Stimulated activated CD4-positive, alpha-beta T cell treated with anti-CD3 and anti-CD28 coated beads, Interleukin-2, amount 100 ng/mL, for 24 hours (primary cell): ENCODE measurements at places on chromosomes 2 and 18.

DNA sequence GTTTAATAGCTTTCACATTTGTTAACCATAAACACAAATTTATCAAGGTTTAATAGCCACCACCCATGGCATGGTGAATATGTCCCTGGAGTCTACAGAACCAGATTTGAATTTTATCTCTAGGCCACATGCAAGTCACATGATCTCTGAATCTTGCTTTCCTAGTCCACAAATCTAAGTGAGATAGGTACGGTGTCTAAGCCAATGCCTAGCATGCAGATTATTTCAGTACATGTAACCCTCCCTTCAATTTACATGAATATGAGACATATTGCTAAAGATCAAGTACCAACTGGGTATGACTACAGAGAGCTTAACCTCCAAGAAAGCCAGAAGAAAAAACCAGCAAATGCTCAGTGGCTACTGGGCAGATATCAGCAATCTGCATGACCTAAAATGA, 10.0 kb downstream of the ZNF24 start:
- DNase-seq, result no peak

- DNase-seq, result no peak
Measured at GRCh38 chr2:239087046-239087710, 239.3 kb downstream of the TWIST2 start.

DNA sequence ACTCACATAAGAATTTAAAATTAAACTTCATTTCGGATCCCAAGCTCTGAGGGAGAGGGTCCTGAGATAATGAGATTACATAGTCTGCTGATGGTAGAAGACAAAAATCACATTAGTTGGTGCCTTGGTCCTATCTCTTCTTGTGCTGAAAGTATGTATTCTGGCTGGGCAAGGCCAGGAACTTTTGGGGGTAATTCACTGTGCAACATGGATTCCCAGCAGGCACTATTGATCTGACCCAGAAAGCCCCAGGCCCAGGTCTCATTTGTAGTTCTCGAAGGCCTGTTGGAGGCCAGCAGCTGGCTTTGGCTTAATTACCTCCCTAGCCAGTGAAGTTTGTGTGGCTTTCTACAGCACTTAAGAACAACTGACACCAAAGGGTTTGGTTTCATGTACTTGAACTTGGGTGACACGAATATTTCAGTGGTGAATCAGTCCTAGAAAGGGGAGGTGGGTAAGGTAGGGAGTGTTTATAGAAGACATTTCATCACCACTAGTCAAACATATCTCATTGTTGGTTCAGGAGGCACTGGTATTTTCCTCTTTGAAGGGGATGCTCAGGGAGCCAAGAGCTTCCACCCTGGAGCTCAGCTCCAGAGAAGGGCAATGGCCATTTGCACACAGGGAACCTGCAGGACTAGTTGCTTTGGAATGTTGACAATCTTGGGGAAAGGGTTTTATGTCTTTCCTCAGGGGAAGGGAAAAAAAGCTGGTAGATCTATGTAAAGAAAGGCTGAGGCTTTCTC, 217.8 kb downstream of the OSR1 start:
- no peak for DNase-seq

- DNase-seq, result no peak
Measured at GRCh38 chr2:28975671-28976070, 5.4 kb upstream of the TOGARAM2 start.

DNA sequence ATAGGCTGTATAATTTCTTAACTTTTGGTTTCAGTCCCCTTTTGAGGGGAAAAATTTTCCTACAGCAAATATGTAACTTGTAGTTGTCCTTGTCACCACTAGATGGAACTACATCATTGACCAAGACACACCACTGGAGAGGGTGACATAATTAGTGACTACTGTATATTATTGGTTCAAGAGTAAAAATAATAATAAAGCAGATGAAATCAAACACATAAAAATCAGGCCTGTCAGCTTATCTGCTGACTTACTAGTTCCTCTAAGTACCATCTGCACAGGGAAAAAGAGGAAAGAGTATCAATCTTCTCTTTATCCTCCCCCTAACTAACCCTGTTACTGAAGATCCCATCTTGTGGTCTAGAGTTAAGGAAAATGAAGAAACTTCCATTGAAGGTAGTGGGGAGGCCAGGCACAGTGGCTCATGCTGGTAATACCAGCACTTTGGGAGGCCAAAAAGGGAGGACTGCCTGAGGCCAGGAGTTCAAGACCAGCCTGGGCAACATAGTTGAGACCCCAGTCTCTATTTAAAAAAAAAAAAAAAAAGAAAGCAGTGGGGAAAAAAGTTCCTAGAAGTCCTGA, 29.6 kb upstream of the ENOSF1 start:
- no peak for DNase-seq

- no peak for DNase-seq
Measured at GRCh38 chr2:111162718-111163331, 42.1 kb downstream of the BCL2L11 start.

DNA sequence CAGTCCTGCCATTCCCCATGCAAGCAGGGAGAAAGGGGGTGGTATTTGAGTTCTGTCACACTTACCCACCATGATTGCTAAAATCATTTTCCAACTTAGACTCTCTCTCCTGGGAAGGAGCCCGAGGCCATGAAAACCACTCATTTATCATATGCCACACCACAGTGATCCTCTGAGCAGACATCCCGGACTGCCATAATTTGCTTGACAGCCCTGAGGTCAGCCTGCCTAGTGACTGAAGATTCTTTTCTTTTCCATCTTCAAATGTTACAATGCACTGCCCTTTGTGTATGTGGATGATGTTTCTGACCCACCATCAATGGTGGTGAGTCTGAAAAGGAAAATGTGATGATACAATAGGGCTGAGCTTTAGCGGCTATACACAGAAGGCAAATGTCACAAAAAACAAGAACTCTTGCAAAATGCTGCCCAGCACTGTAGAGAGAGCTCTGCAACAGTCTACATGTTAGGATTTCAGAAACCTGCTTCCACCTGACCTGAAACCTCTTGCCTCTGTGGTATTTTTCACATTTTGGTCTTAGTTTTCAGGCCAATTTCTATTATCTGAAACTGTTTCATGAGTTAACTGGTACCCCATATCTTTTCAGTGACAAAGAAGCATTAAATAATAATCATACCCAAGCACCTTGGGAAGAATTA, 272.8 kb downstream of the ZNF385B start:
- DNase-seq, result no peak

- no peak for DNase-seq
Measured at GRCh38 chr2:45612285-45612684, 1.2 kb upstream of the SRBD1 start.

DNA sequence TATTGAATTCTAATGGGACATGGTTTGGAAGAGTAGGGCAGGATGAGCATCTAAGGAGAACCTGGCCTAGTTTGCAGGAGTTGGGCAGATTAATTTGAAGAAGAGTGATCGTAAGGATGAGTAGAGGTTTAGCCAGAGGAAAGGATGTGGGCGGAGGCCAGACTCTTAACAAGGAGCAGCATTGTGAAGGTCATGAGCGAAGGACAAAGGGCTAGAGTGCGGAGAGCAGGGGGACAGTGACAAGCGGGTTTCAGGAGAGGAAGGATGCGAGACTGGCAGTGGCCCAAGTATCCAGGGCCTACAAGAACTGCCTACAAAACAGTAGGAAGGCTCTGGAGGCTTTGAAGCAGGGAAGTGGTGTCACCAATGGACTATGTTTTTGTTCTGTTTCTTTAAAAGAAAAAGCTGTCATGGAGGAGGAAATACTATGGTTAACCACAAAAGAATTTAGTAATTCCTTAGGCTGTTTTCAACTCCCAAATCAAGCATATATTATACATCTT, 20.1 kb downstream of the SLC66A3 start:
- DNase-seq, result no peak

- DNase-seq, result no peak
Measured at GRCh38 chr2:11118761-11119160, 36.5 kb upstream of the SLC66A3 start.

DNA sequence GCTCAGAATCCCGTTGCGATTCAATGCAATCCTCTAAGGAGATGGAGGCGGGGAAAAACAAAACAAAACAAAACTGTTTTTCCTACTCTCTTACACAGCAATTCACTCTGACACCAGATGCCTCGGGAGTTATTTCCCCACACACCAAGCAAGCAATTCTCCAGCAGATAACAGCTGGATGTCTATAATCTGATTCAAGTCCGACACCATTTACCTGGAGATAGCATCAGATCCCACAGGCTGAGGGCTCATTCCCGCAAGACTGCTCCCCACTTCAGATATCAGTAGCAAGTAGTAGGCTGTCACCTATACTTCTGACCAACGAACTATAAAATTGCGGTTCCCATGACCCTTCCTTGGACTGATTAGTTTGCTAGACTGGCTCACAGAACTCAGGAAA, 58.7 kb downstream of the DTNB start:
- DNase-seq, result no peak

- no peak for DNase-seq
Measured at GRCh38 chr18:54616220-54616848, 25.3 kb downstream of the DYNAP start.

DNA sequence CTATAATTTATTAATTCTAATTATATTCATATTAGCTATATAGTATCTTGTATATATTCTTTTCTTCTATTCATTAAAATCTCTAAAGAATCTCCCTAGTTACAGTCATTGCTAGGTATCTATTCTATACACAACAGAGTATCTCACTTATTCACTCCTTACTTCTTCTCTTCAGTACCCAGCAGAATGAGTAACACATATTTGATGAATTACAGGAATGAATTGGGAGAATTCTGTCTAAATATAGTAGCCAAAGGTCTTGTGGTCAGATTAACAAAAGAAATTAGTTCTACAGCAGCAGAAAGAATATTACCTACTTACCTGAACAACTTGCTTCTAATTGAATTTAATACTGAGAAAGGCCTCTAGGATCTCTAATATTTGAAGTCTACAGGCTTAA, 758.0 kb upstream of the ZEB2 start:
- DNase-seq, result no peak

- no peak for DNase-seq
Measured at GRCh38 chr2:158841850-158842249, 46.7 kb downstream of the DAPL1 start.

DNA sequence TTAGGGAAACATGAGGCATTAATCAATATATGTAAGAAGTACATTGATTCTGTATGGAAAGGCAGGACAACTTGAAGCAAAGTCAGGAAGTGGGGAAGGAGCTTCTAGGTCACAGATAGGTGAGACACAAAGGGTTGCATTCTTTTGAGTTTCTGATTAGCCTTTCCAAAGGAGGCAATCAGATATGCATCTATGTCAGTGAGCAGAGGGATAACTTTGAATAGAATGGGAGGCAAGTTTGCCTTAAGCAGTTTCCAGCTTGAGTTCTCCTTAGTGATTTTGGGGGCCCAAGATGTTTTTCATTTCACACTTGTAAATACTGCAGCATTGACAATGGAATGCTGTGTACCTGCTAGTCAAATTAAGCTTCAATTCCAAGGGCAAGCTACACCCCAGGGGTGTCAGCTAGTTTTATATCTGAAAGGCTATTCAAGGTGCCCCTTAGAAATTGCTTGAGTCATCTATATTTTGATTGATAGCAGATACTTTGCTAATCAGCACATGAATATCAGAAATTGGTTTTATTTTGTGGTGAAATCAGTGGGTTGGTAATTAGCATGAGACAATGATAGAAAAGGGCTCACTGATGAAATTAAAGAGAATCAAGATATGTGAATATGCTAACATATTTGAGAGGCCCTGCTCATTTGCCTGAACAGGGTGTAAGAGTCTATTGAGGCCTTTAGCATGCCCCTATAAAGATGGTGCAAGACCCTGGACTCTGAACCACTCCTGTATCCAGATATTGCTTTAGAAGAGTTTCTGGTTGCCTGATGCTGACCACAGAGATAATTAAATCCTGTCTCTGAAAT, 131.5 kb downstream of the TMEM17 start:
- DNase-seq, result no peak

DNA sequence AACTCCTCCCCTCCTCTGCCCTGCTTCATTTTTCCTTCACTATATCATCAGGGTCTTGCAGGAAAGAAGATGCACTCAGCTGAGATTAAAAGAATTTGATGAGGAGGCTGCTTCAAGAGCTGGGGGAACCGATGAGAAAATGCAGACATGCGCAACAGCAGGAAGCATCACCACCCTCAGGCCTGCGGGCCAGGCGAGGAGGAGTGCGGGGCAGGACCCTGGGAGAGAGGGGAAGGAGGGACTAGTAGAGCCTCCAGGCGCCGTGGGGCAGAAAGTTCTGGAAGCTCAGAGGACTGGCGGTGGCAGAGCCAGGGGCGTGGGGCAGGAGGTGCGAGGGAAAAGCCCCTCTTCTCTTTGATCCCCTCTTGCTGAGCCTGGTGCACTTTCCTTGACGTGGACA, 108.2 kb downstream of the CD226 start:
- DNase-seq, result no peak

- no peak for DNase-seq
Measured at GRCh38 chr2:210616074-210616473, 59.7 kb downstream of the CPS1 start.

GRCh38 chr2:239004274-239005015, 156.6 kb downstream of the TWIST2 start:
- no peak for DNase-seq

GRCh38 chr2:33145459-33145858, 198.7 kb downstream of the LTBP1 start:
- DNase-seq, result no peak

DNA sequence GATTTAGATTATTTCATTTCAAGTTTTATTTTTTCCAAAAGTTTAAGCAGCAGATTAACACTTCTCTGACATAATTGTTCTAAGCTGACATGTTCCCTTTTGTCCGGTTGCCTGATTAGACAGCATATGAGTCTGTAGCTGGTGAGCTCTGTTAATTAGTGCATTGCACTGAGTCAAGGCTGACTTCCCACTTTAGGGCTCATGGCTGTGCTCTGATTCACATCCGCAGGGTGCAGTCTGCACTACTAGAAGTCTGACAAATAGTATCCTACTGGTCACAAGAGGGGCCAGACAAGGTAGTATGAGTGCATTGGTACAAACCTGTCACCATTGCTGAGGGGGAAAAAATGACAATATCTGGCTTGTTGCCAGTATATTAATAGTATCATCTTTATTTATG, 443.9 kb upstream of the ZNF804A start:
- DNase-seq, result no peak

- DNase-seq, result no peak
Measured at GRCh38 chr2:212797484-212798205, 259.0 kb upstream of the ERBB4 start.

DNA sequence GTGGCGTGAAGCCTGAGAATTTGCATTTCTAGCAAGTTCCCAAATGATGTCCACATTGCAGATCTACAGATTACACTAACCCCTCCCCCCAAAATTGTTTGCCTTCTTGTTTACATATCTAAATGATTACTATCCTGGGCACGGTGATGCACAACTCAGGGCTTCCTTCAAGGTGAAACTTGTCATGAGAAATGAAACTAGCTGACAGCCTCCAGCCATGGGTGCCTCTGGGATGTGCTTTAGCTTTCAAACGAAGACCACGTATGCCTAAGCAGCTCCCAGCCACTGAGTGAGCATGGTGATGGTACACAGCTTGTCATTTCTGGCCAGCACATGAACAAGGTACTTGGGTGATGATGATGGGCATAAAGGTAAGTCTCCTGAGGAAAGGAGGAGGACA, 464.8 kb upstream of the DDX18 start:
- DNase-seq, result no peak

DNA sequence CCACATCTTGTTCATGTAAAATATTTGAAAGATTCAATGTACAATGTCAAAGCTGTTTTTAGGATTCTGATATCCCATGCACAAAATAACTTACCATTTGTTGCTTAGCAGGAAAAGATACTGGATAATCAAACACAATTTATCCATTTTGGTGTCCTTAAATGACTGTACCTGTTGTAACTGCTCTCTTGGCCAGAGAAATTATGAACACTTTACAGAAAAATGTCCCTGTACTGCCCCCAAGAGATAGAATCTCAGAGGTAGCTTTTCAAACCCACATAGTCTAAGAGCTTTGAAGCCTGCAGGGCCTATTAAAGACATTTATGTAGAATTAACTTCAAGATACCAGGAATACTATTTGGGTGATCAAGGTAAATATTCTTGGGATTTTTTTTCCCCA, 12.2 kb upstream of the ME2 start:
- no peak for DNase-seq
